Activated gamma-delta T cell treated with Interleukin-2 at 50 U/mL for 16 hours (primary cell): ENCODE measurements at places on chromosomes 13 and 19.

- no peak for DNase-seq
These were observed 348.9 kb downstream of the NDFIP2 start for GRCh38 chr13:79829880-79830279.

DNA sequence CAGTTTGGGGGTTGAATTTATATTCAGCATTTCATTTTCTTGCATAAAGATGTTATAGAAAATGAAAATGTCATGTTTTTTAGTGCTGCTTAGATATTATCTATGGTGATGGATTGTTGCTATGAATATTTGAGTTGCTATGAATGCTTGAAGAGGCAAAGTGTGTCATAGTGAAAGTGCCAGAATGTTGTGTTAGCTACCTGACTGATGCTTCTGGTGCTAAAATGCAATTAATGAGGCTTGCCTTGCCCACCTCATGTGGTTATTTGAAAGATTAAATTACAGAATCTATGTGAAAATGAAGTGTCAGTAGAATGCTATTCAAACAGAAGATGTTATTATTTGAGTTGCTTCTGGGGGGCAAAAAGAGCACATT is 62.7 kb upstream of the MYCBP2 start:
- no peak for DNase-seq

GRCh38 chr13:64482373-64482772 is 2747.8 kb downstream of the PCDH9 start:
- no peak for DNase-seq

- DNase-seq, result peak; percentile 21
These were observed 3.9 kb downstream of the OSCAR start for GRCh38 chr19:54096617-54097106.

- DNase-seq, result no peak
These were observed 32.1 kb downstream of the SBNO2 start for GRCh38 chr19:1141944-1142343.

DNA sequence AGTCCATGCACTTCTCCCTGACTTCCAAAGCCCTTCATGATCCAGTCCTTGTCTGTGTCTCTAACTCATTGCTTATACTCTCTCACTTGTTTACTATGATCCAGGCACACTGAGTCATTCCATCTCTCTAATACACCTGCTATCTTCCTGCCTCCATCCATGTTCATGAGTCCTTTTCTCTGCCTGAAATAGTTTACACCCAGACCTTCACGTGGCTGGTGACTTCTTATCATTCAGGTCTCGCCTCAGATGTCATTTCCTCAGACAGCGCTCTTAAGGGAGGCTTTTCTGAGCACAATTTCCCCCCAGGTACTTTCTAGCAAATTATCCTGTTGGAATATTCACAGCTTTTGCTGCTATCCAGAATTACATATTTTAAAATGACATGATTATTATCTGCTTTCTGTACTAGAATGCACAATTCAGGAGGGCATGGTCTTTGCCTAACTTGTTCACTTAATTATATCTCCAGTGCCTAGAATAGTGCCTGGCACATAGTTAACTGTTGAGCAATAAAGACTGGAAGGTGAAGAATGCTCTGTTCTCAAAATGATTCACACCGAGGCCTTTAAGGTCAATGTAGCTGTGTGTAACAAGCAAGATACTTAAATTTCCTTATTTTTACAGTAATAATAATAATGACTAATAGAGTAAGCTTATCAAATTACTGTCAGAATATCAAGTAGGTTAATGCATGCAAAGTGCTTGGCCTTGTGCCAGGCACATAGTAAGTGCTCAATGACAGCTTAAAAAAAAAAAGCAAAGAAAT is 183.7 kb upstream of the SPRY2 start:
- no peak for DNase-seq

GRCh38 chr19:19826875-19827274 is 5.3 kb upstream of the ZNF506 start:
- DNase-seq, result no peak

DNA sequence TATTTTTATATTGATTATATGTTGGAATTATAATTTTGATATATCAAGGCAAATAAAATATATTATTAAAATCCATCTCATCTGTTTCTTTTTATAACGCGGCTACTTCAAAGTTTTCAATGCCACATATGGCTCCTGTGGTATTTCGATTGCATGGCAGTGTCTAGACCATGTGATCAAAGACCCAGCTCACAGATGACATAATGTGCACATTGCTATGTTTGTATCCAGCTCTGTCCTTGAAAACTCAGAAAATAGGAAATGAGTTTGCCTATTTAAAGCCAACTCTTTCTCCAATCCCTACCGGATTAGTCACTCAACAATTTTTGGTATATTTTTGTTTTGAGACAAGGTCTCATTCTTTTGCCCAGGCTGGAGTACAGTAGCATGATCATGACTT is 26.2 kb downstream of the TMTC4 start:
- no peak for DNase-seq

DNA sequence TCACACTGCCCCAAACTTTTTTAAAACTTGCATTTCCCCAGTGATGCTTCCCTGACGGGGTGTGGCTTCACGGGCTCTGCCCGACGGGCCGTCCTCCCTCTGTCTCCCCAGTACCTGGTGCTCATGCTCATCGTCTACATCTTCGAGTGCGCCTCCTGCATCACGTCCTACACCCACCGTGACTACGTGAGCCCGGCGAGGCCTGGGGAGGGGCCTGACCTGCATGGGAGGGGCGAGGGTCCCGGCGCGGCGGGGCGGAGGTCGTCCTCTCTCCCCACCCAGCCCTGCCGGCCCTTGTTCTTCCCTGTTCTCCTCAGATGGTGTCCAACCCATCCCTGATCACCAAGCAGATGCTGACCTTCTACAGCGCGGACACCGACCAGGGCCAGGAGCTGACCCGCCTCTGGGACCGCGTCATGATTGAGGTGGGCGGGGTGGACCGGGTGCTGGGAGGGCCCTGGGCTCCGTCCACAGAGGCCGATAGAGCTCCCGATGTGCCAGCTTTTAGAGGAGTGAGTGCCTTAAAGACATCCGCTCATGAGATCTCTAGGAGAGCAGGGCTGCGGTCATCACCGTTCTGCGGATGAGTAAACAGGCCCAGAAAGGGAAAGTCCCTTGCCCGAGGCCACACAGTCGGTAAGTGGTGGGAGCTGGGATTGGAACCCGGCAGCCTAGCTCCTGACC is 6.9 kb downstream of the UPK1A start:
- peak; percentile 21 for DNase-seq

DNA sequence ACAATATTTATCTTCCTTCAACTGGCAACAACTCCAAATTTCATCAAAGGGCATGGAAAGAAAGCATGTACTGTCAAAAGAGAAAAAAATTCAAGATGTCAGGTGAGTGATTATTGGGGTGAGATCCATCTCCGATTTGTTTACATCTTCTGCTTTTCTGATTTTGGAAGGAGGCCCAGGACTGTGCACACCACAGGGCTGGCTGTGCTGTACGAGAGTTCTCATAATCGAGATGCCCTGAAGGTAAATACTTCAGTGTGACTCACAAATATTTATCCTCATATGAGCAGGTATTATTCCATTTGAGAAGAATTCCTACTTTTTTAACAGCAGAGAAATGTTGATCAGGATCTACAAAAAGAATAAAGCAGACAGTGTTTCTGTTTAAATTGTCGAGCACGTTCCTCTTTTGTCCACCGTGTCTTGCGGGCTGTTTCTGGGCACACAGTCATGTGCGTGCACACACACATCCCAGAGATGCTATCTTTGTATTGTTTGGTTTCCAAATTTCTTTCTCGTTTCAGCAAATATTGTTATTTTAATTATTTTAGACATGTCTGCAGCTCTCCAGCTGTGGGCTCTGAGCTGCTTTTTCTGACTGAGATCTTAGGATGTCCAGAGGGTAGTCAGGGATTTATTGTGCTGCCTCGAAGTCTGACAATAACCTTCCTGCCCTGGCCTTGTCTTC is 103.8 kb downstream of the KL start:
- no peak for DNase-seq

DNA sequence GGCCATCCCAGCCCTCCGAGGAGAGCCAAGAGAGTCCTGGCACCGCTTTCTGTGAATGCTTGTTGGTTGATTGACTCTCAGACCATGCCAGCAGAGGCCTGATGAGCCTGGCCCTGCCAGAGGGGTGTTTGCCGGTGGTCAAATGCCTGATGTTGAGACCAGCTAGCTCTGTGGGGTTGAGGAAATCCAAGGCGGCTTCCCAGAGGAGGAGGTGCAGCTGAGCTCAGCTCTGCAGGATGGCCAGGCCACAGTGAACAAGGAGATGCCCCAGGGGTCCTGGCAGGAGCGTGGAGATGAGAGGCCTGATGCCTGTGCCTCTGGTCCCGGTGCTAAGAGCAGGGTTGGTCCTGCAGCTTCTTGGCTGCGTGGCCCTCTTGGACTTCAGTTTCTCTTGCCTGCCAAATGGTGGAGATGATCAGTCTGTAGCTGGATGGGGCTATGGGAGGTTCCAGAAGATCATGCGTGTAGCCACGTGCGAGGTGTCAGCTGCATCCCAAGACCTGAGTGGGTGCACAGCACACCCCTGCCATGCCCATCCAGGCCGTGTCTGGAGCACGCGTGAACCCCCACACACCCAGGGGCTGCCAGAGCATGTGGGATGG is 16.8 kb downstream of the NFIC start:
- DNase-seq, result no peak

DNA sequence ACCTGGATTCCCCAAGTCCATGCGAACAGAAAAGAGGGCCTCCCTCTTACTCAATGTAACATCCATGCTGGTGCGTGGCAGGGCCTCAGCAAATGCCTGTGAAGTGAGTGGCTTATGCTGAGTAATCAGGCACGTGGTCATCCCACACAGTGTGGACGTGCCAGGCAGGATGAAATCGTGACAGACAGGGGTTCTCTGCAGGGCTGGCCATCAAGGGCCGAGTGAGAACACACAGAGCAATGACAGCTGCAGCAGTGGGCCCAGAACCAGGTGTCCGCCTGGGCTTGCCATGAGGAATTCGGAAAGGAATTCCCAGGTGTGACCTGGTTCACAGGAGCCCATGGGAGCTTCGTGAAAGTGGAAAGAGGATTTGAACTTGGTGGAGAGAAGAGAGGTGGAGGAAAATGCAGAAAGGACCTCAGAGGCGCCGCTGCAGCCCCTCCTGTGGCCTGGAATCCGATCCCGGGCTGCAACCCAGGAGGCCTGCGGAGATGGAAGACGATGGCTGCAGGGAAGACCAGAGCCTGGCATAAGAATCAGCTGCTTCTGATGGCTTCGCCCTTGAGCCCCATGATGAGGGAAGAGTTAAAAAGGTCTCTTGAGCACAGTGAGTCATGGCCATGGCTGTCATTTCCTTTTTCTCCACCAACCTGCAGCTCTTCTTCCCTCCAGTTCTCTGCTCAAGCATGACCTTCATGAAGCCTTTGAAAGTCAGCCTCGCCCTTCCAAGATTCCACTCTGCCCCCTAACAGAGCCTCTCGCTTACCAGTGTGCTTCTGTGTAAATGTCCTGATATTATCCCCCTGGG is 34.6 kb upstream of the SOX1 start:
- DNase-seq, result no peak

- no peak for DNase-seq
These were observed at the start of gene RHPN2 for GRCh38 chr19:33064792-33065550. Gene RHPN2, minus strand, starts transcription at chr19:33064888. Its CDS starts 36 bp downstream, at chr19:33064852.

GRCh38 chr13:20425819-20426219 is 99.8 kb downstream of the CRYL1 start:
- DNase-seq, result no peak

DNA sequence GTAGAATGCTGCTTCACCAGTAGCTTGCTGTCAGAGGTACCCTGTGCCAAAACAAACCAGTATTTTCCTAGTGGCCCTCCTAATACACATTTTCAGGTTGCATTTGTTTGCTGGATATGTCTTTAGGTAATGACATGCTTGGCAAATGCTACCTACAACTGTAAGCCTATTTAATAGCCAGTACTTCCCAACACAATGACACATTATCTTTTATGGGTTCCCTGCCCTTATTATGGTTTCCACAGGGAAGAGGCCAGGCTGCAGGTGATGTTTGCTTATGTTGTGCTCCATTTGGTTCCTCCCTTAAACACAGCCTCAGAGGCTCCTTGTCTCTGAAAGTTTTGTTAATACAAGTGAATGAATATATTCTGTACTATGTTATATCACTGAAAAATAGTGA is 24.7 kb downstream of the FRY start:
- DNase-seq, result no peak

GRCh38 chr19:33772858-33773180 is 23.9 kb upstream of the KCTD15 start:
- DNase-seq, result no peak

GRCh38 chr13:69604698-69605097 is 502.9 kb upstream of the ATXN8OS start:
- no peak for DNase-seq

- no peak for DNase-seq
These were observed 34.2 kb downstream of the COMP start for GRCh38 chr19:18756896-18757295.

GRCh38 chr19:2271234-2272103 is 10.5 kb downstream of the PEAK3 start:
- DNase-seq, result peak; percentile 21

GRCh38 chr19:35395382-35396199 is 24.7 kb downstream of the GPR42 start:
- DNase-seq, result no peak

DNA sequence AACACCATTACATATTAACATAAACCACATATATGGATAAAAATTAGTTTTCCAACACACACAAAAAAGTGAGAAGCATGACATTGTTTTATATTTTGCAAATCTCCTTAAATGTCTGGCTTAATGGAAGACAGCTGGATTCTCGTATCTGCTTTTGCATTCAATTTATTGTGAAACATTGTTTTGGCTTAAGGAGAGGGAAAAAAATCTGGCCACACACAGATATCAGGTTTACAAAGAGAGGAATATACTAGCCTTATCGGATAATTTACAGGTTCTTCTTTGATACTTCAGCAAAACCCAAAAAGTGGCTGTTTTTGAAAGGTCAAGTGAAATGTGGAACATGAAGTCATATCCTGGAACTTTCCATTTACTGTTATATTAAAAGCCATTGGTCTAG is 523.5 kb upstream of the ARGLU1 start:
- DNase-seq, result no peak

- no peak for DNase-seq
These were observed 95.4 kb downstream of the PCDH17 start for GRCh38 chr13:57726981-57727380.

DNA sequence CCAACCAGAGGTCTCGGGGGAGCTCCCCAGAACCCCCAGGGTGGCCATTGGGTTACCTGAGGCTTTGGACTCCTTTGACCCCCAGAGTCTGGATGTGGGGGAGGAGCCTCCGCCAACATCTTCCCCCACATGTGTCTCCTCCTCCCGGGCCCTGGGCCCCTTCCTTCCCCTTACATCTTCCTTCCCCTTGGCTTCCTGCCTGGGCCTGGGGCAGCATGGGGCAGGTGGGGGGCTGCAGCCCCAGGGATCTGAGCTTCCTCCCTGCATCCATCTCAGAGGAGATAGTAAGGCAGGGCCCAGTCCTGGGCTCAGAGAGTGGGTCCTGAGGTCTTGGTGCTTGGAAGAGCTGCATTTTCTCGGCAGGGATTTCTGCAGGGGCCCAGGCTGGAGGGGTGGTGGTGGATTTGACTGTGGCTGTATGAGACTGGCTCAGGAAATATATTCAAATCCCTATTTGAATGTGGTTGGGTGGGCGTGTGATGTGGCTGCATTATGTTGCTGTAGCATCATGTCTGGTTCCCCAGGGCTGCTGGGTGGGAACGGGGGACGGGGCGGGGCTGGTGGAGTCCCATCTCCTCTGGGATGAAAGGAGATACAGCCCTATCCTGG is 919 bp downstream of the VAV1 start:
- peak; percentile 42 for DNase-seq

GRCh38 chr19:33701565-33701964 is 79.8 kb downstream of the CHST8 start:
- no peak for DNase-seq

- no peak for DNase-seq
These were observed 14.4 kb upstream of the ANKRD10 start for GRCh38 chr13:110929104-110929777.
